ENCODE measurements at places on chromosomes 2 and 18. TPM values are rescaled to one million over a fixed set of nuclear protein-coding genes. Genes with fewer than 3 reads are reported as not detected.
A peak's percentile ranks its signal among the peaks of the same experiment; 100 is the strongest.

- DNase-seq: peak; percentile 8
Measured at GRCh38 chr2:197838036-197838435, 33.6 kb downstream of the PLCL1 start.

GRCh38 chr2:164737612-164738081 is 104.0 kb downstream of the COBLL1 start:
- peak; percentile 85 for DNase-seq

DNA sequence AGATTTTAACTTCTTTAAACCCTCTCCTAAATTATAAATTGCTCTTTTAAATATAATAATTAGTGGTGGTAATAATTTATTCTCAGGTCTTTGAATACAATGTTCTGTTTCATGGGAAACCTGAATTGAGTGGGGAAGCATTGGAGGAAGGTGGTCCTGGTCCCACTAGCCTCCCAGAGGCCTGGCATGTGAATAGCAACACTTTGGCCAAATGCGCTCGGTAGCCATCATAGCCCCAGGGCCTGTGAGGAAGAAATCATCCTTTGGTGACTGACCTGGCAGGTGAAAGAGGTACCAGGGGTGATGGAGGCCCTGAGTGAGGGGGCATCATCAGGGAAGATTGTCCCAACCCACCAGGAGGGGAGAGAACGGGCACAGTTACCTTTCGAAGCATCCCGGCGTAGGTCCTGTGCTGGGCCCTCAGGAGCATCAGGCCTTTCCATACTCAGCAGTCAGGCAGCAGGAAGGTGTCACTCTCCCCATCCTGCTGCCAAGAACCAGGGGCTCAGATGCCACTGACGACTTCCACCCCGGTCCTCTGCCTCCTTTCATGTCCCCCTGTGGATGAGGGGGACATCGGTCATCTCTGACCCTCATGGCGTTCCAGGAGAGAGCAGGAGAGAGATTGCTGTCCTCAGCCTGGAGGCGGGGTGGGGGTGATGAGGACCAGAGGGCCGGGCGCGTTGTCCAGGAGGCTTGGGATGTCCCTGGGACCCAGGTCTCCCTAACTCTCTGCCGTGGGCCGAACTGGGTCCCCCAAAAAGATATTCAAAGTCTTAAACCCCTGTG is 78.6 kb upstream of the HPCAL1 start:
- DNase-seq: no peak

The L3MBTL4 gene
- total RNA-seq: 5.9 TPM

The MDH1B gene
- total RNA-seq: 0.33 TPM

DNA sequence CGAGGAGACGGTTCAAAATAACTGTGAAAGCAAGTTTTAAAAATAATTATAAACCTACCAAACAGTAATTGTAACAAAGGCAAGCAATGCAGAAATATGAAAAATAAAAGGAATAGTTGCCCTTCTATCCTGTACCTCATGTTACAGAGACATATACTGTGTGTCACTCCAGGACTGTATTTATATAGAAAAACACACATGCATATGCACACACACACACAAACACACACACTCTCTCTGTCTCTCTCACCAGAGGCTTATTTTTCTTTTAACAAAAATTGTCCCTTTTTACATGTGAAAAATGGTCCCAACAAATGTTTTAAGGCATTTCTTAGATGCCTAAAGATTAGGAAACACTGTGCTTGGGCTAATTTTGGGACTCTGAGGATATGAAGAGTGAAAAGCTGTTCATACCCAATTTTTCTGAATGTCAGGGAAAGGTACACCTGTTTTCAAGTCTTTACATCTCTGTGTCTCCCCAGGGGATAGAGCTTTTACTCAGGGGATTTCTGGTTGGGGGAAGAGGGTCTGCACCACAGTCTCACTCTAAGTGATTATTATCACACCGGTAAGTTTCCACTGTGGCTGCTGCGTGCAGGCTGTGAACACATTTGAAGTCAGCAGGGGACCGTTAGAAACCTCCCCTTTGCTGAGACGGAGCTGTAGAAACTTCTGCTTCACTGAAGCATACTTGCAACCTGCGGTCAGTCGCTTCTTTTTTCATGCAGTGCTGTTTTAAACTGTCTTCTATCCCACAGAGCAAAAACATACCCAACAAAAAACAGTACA is 51.4 kb upstream of the SPAG16 start:
- DNase-seq: no peak

GRCh38 chr2:223437788-223438187 is 164.4 kb downstream of the SCG2 start:
- no peak for DNase-seq

The MBD5 gene
- 12.3 TPM for total RNA-seq

The CHRNA1 gene
- 0.51 TPM for total RNA-seq

GRCh38 chr2:42053791-42054701 is 6.2 kb downstream of the PKDCC start:
- no peak for DNase-seq

The STPG4 gene
- total RNA-seq: not detected

DNA sequence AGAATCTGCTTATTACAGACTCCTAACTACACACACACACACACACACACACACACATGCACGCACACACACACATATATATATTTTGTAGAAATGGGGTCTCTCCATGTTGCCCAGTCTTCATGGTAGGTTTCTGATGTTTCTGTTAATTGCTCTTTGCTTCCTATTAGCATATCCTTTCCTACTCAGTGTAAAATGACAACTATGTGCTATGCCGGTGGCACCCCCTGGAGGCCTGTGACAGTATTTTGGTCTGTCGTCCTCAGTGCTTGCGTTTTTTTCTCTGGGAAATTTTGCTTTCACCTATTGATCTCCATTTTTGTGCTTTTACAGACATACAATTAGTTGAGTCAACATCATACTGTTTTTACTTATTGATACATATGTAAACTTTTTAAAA is 322.1 kb downstream of the LRRTM1 start:
- no peak for DNase-seq

DNA sequence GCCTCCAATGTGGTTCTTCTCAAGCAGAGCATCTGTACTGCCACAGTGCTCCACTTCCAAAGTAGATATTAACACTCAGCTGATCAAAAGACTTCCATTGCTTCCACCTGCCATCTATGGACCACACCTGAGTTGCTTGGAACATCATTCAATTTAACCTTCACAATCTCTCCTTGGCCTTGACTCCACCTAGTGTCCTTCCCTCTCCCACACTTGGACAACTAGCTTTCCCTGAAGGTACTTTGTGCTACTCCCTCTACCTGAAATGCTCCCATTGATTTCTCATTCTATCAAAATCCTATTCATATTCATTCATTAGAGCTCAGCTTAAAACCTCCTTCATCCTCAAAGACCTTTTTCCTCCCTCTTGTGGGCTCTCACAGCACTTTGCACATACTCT is 48.7 kb downstream of the SOWAHC start:
- DNase-seq: no peak

DNA sequence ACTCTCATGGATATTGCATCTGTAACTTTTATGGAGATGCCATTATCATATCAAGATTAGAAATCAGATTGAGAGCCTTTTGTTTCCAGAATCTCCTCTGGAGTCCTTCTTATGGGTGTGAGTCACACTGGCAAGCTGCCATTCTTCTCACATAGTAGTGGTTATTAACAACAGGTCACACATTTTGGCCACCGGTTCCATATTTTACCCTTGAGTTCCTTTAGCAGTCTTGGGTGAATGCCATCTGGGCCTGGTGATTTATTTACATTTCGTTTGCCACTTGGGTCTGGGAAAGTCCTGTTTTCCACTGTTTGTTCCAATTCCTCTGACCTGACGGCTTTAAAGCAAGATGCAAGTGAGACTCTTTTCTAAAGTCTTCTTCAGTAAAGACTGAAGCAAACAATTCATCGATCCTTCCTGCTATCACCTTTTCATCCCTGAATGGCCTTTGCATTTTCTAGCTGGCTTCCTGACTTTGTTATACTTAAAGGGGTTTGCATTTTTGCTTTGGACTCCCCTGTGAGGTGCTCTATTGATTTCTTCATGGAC is 80.5 kb upstream of the CAVIN2 start:
- peak; percentile 100 for DNase-seq

DNA sequence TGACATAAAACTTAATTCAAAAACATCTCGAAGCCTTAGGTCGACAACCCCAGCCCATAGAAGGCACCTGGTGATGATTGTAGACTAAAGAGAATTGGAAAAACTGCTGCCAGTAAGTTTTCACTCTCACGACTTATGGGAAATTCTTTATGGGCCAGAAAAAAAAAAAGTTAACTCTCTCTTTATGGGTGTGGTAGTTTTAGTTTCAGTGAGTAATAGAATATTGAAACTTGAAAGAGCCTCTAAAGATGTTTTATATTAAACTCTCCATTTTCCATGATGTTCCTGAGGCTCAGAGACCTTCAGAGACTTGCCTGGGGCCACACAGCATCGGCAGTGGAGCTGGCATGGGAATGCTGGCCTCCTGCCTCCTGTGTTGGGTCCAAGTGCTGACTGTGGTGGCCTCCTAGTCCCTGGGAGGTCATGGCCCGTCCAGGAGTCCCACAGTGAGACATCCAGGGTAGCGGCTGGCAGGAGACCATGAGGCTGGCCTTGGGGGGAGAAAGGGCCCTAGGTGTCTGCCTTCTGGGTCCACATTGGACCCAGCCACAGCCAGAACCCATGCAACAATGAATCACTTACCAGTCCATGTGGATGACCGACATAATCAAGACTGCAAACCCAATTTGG is 158.9 kb downstream of the SEPTIN10 start:
- no peak for DNase-seq

The SPHKAP gene
- total RNA-seq: not detected

The DPY30 gene
- 75.7 TPM for total RNA-seq

The CXCR1 gene
- total RNA-seq: not detected

DNA sequence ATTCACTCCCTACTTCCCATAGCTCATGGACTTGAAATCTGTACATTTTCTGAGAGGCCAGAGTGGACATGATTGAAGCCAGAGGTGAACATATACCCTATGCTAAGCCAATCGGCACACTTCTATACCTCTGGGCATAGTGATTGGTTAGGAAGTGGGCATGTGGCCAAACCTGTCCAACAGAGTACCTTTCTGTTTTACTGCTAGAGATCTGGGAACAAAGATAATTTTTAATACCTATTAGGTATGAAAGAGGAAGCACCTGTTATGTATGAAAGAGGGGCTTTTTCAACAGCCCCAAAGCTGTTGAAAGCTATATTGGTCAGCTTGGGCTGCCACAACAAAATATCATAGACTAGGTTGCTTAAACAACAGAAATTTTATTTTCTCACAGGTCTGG is 27.7 kb downstream of the METTL8 start:
- no peak for DNase-seq

The UGT1A5 gene
- not detected for total RNA-seq

DNA sequence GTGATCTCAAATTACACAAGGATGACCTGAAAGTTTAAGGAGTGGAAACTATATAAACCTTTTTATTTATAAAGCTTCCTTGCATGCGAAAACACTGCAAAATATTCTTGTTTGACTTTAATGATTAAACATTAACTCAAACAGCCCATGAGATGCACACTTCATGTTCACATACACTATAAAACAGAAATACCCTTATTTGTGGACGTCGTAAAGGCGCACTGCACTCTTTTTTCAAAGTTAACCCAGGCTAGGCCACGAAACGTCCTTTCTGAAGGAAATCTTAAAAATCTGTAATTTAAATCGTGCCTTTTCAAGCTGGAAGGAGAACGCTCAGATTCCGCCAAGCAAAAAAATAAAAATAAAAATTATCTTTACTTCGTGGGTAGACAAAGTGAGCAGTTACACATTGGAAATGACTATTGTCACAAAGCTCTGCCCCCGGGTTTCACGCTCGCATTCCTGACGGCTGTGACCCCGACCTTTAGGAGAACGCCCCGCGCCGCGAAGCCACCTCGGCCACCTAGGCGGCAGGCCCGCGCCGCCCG is 728 bp downstream of the FAM168B start:
- DNase-seq: peak; percentile 20

- no peak for DNase-seq
Measured at GRCh38 chr2:15810477-15811150, 129.7 kb upstream of the MYCN start.

GRCh38 chr2:20015482-20016083 is 3.1 kb upstream of the MATN3 start:
- peak; percentile 76 for DNase-seq

DNA sequence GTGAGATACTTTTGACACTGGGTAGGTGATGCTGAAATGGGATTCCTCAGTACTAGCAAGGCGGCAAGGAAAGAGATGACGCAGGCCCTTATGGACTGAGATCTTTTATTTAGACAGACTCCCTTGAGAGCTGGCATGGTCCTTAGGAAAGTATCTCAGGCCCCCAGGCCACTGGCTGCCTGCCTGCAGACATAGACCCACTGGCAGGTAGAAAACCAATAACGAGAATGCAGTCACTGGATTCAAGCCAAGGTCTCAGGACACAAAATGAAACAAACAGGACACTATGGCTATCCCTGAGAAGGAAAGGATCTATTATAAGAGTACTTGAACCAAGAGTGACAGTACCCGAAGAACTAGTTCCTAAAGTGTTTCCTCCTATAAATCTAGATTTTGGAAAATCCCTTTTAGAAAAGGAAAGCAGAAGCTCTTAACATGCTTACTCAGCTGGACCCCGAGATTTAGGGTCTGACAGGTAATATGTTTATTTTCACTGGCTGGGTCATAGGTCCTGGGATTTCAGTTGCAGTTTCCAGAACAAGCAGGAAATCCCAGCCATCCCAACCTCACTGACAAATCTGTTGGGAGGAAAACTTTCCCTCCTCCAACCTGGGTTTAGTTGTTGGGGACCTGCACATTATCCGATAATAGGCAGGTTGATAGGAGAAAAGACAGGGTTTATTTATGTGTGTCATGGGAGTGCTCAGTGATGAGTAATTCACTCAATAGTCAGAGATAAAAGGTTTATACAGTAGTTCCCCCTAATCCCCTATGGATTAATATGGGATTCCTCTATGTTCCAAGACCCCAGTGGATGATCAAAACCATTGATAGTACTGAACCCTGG is 44.5 kb downstream of the COMMD1 start:
- DNase-seq: peak; percentile 21

The MRPL44 gene
- 42.0 TPM for total RNA-seq

- DNase-seq: no peak
Measured at GRCh38 chr2:174038462-174038861, 73.3 kb upstream of the SP3 start.

The TBR1 gene
- total RNA-seq: not detected

The VIL1 gene
- not detected for total RNA-seq

DNA sequence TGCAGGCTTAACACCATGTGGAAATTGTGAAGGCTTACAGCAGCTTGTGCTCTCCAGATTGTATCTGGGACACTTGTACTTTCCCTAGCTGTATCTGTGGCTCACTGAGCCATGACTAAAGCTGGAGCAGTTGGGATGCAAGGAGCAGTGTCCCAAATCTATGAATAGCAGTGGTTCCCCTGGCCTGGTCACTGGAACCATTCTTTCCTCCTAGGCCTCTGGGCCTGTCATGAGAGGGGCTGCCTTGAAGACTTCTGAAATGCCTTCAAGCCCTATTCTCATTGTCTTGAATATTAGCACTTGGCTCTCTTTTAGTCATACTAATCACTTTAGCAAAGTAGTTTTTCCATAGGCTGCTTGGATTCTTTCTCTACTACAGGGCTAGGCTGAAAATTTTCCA is 186.8 kb upstream of the LRATD1 start:
- DNase-seq: no peak

The SERPINB13 gene
- not detected for total RNA-seq

The GRHL1 gene
- 0.37 TPM for total RNA-seq

The LIMS4 gene
- total RNA-seq: 40.1 TPM

GRCh38 chr18:47254341-47254939 is 3.0 kb upstream of the SKOR2 start:
- peak; percentile 69 for DNase-seq

The TRIM43 gene
- total RNA-seq: not detected

The CDK15 gene
- not detected for total RNA-seq
